ENCODE measurements at places on chromosomes 16 and 17.
A peak's percentile ranks its signal among the peaks of the same experiment; 100 is the strongest.

DNA sequence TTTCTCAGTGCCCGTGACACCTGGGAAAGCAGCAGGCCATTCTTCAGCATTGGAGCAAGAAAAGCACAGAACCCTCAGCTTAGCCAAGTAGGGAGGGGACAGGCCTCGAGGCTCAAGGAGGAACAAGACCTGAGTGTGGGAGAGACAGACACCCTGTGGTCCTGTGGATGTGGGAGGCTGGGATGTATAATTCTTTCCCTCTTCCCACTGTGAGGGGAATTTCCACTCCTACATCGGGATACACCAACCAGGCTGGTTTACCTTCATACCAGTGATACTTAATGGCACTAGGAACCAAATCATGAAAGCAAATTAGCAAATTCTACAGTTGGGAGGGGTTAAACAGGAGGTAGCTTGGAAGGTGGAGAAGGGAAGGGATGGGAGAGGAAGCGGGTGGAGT lies 41.7 kb downstream of the LYRM1 start:
- DNase-seq = peak; percentile 19

DNA sequence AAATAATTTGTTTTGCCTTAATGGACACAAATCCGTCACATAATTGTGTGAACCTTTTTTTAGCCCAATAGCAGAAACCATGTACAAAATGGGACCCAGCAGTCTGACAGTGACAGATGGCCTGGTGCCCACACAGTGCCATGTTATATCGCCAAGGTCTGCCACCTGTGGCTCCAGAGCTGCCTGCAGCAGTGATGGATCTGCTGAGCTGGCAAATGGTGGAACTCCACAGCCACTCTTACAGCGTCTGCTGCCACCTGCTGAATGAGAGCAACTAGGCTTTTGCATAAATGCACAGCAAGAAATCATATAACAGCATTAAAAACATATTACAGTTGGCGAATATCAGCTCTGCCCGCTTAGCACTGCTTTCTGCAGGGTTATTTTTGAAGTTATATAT lies 59.4 kb downstream of the NUP93 start:
- peak; percentile 78 for DNase-seq

DNA sequence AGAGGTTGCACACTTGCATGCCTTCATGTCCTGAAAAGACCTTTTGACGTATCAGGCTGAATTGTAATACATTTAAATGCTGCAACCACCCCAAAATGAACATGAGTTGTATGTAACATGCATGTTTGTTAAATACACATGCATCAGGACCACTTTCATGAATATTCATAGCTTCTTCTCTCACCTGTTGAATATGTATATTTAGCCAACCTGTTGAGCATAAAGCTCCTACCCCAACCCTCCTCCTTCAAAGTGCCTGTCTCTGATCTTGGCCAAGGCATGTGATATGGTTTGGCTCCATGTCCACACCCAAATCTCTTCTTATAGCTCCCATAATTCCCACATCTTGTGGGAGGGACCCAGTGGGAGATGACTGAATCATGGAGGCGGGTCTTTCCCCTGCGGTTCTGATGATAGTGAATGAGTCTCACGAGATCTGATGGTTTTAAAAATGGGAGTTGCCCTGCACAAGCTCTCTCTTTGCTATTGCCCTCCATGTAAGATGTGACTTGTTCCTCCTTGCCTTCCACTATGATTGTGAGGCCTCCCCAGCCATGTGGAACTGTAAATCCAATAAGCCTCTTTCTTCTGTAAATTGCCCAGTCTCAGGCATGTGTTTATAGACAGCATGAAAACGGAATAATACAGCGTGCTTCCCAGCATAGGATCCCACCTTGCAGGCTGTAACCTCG lies 3.8 kb upstream of the CRYM start:
- no peak for DNase-seq

DNA sequence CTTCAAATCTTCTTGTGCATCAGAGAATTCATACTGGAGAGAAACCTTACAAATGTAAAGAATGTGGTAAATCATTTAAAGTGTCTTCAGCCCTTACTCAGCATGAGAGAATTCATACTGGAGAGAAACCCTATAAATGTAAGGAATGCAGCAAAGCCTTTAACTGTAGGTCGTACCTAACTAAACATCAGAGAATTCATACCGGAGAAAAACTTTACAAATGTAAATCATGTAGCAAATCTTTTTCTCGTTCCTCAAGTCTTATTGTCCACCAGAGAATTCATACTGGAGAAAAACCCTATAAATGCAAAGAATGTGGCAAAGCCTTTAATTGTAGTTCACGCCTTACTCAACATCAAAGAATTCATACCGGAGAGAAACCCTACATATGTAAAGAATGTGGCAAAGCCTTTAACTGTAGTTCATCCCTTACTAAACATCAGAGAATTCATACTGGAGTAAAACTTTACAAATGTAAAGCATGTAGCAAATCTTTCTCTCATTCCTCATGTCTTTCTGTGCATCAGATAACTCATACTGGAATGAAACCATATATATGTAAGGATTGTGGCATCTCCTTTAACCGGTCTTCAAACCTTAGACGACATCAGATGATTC lies 118.5 kb upstream of the ZNF267 start:
- no peak for DNase-seq

DNA sequence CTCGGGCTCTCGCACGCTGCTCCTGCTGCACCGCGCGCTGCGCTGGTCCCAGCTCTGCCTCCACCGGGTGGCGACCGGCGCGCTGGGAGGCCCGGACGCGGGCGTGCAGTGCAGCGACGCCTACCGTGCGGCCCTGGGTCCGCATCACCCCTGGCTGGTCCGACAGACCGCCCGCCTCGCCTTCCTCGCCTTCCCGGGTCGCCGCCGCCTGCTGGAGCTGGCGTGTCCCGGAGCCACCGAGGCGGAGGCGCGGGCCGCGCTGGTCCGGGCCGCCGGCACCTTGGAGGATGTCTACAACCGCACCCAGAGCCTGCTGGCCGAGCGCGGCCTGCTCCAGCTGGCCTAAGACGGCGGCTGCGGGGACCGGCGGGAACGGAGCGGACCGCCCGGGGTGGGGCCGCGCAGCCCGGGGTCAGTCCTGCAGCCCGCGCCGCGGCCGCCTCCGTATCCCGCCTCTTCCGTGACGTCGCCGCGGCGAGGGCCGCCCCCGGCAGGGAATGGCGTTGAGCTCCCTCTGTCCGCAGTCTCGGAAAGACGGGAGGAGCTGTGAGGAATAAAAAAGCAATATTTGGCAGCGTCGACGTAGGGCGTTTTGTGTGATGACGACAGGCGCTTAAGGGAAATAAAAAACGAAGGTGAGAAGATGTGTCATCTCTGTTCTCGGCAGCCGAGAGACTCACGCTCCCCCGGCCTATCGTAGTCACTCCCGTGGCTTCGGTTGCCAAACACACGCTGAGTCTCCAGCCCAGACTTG lies 1.4 kb downstream of the GLTPD2 start:
- peak; percentile 99 for DNase-seq

GRCh38 chr17:15920758-15921239 lies 24.1 kb upstream of the ADORA2B start:
- peak; percentile 91 for DNase-seq

DNA sequence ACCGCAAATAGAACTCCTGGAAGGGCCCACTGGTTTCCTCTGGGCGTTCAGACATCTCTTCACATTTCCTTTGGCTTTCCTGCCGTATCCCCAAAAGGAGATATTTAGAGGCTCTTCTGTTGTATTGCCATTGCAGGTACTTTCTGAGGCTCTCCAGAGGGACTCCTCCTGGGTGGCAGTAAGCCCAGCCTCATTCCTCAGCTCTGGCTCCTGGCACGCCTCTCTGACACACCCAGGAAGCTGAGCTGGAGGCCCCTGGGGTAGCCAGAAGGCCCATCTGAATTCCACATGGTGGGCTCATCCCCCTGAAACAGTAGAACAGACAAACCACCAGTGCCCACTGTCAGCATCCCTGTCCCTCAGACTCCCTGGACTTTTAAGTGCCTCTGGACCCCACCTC lies 206.7 kb downstream of the PARN start:
- peak; percentile 33 for DNase-seq

DNA sequence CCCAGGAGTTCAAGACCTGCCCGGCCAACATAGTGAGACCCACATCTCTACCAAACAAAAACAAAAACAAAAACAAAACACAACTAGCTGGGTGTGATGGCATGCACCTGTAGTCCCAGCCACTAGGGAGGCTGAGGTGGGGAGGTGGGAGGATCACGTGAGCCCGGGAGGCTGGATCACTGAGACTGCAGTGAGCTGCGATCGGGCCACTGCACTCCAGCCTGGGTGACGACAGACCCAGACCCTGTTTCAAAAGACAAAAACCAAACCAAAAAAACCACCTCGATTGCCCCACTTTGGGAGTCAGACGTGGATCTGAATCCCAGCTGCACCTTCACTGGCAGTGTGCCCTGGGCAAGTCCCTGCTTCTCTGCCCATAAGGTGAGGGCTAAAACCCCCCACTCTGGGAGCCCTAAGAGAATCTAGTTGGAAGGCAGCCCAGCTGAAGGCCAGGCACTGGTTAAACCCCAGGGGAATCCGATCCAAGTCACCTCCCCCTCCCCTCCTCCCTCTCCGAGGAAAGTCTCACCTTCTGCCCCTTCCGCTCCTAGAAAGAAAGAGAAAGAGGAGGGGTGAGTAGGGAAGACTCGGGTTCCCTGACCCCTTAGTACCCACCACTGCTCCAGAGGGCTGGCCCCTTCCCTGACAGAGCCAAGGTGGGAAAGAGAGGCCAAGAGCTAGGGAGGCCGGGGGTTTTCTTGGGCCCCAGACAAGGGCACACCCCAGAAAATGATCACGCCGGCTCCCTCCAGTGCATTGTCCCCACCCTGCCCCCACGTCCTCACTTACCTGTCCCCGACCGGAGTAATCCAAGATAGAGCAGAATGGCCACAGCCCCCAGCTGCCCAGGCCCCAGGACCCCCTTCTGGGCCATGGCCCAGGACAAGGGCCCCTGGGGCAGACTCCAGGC lies 647 bp downstream of the PRSS8 start:
- DNase-seq = peak; percentile 73

DNA sequence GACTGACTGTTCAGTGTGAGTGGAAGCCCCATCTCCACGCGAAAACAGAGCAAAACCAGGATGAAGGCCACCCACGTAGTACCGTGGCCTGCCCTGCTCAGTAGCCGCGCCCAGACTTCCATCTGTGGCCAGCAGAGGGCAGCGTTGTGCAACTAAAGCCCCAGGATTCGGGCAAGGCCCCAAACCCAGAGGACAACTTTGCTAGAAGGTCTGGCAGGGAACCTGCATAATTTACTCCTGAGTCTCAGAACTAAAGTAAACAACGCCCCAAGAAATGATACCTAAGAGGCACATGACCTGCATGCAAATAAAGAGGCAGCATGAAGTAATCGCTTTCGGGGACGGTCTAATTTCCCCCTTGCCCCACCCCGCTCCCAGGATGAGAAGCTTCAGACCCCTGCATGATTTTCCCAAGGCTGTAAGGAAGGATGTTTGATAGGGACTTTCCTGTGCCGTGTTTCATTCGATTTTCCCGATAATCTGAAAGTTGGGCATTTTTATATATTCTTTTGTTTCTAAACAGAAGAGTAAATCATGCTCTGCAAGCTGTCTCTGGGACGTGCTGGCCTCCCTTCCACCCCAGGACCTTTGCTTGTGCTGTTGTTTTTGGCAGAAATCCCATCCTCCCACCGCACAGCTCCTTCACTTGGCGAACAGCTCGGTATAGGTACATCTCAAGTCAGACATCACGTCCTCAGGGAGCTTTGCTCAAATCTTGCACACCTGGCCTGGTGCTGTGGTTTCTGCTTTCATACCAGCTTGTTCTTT lies 18.6 kb downstream of the HSBP1 start:
- peak; percentile 93 for DNase-seq

GRCh38 chr17:77840513-77841165 lies 117.9 kb upstream of the TNRC6C start:
- DNase-seq = no peak

DNA sequence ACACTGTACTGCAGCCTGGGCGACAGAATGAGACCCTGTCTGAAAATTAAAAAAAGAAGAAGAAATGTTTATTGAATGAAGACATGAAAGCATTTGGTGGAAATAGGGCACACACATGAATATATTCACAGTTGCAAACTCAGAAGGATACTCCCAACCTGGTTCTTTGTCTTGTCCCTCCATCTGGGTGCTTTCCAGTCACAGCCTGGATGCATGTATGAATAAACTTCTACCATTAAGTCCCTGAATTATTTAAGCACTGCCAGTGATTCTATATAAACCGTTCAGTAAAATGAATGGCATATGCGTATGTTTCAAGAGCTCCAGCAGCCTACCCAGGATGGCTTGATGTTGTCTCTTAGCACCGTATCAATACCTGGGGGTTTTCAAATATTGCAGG lies 591.1 kb downstream of the WWOX start:
- no peak for DNase-seq

DNA sequence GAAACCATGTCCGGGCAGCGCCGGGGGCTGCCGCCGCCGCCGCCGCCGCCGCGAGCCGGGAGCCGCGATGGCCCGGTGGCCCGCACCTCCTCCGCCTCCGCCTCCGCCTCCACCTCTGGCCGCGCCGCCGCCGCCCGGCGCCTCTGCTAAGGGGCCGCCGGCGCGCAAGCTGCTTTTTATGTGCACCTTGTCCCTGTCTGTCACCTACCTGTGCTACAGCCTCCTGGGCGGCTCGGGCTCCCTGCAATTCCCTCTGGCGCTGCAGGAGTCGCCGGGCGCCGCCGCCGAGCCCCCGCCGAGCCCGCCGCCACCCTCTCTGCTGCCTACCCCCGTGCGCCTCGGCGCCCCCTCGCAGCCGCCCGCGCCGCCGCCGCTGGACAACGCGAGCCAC lies 587 bp downstream of the HS3ST4 start:
- DNase-seq = no peak

- DNase-seq = no peak
Measured at GRCh38 chr16:27088216-27088615, 21.5 kb downstream of the C16orf82 start.

- no peak for DNase-seq
Measured at GRCh38 chr17:80812362-80813088, 179.1 kb upstream of the CHMP6 start.

DNA sequence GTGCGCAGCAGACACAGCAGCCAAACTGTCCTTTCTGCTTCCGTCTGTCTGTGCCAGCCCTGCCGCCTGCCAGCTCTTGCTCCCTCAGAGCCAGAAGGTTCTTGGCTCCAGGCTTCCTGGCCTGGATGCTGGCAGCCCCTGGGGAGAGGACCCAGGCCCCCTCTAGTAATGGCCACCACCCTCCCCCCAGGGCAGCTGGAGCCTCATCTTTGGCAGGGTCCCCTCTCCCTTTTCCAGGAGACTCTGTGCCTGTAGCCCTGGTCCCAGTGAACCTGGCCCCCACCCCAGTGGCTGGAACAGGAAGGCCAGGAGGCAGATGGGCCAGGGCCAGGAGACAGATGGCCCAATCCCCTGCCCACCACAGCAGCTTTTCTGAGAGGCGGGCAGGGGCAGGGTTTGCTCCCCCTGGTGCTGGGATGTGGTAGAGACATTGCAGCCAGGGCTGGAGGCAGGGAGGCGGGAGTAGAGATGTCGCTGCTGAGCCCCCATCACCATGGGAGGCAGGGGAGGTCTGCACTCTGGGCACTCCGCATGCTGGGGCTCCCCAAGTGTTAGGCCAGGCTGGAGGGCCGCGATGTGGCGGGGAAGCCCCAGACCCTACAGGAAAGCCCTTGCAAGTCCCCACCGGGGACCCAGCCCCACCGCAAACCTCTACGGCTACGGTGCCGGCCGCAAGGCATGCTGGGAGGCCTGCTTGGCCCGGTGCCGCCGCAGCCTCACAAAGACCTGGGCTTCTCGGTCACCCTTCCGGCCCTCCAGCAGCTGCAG lies 16.7 kb downstream of the UNC13D start:
- DNase-seq = peak; percentile 42

- DNase-seq = peak; percentile 76
Measured at GRCh38 chr16:84550096-84550495, 45.6 kb upstream of the MEAK7 start.
